ENCODE measurements at places on chromosomes 1 and 21.

DNA sequence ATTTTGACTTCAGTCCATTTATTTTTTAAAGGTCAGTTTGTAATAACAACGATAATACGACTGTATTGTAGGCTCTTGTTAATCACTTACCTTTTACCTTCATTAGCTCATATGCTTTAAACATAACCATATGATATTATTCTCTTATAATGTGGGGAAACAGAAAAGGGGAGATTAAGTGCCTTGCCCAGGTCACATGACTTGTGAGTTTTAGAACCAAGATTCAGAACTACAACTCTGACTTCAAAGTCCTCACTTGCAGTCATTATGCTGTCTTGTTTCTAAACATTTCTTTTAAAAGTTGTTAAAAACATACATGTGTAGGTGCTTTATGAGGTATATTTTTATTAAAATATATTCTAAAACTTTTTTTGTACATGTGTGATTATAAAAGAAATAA lies 41.1 kb downstream of the SUCO start:
- no peak for DNase-seq

DNA sequence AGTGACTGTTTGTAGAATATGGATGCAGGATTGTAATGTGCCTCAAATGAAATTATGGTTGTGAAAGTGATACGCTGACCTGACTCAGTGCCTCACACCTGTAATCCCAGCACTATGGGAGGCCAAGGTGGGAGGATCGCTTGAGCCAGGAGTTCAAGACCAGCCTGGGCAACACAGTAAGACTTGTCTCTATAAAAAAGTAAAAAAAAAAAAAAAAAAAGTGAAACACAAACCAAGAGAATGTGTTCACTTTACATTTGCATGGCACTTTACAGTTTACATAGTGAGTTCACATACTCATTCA lies 2.0 kb downstream of the CAPN2 start:
- DNase-seq = no peak

- peak; percentile 21 for DNase-seq
Observed at GRCh38 chr21:16192902-16193301, 463.1 kb downstream of the USP25 start.

DNA sequence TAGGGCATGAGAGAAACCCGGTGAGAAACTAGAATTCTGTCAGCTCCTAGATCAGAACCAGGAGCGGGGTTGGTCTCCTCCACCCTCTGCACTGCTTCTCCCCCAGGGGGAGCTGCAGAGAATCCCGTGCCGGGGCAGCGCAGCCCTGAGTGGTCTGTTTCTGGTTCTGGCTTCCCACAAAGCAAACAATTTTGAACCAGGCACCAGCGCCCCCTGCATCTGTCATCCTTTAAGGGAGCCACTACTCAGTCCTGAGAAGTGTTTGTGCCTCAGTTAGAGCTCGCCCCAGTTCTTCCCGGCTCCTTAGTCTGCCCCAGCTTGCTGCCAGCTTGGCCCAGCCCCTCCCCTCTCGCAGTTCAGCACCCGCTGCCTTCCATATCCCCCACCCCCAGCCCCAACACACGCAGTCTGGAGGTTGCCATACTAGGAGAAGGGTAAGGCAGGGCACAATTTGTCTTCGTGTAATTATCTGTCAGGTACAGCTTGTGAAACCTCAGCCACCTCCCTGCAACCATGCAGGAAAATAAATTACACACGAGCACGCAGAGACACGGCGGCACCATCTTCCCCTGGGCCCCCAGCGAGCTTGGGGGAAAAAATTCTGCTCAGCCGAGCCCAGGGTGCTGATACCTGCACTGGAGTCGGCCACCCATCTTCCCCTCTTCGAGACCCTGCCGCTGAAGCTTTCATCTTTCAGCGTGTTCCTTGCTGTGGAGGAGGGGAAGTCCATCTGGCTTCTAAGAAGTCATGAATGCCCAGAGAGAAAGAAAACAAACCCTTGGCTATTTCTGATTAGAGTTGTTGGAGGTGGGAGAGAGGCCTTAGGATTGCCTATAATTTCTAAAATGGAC lies 62.6 kb upstream of the CD1D start:
- DNase-seq = peak; percentile 50

- DNase-seq = no peak
Observed at GRCh38 chr1:185646202-185646683, 87.9 kb upstream of the HMCN1 start.
